ENCODE measurements at places on chromosomes 11 and 22.
A peak's percentile ranks its signal among the peaks of the same experiment; 100 is the strongest.

DNA sequence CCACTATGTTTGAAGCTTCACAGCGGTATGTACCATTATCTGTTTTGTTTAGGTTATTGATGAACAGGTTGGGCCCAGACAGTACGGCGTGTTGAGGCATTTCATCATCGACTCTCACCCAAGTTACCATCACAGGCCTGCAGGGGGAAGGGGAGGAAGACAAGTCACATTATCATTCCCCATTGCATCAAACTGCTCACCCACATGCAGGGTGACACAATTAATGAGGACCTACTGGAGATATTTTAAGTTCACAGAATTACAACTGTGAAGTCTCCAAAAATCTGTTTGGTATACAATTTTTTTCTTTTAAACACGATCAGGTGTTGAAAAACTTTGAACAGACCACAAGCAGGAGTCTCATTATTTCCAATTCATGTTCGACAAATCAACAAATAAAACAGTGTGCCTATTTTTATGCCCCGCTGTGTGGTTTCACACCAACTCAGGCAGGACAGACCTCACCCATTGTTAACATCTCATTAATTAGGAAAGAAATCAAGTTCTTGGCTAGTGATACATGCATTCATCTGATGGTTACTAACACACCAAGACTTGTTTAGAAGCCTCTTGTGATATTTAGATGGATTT lies 289.5 kb downstream of the CADM1 start:
- no peak for DNase-seq

GRCh38 chr11:128619540-128620308 lies 32.4 kb upstream of the ETS1 start:
- no peak for DNase-seq

DNA sequence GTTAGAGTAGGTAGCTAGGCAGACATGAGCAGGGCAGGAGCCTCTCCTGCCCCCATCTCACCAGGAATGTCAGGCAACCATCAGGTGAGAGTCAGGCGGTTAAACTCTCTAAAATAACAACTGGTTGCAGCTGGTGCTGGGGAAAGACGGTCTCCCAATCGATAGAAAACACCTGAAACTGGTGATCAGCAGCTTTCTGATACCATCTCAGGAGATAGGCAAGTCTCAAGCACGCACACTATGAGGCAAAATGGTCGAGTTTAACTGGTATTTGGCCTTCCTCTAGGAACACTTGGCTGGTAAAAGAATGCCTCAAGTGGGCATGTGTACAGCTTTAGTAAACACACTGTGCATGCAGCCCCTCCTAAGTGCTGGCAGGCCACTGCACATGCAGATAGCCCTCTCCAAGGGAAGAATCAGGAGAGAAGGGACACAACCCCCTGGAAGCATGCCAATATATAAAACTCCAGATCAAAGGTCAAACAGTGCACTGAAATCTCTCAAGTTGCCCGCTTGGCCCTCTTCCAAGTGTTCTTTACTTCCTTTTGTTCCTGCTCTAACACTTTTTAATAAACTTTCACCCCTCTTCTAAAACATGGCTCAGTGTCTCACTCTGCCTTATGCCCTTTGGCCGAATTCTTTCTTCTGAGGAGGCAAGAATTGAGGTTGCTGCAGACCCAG lies 88.7 kb downstream of the USP35 start:
- DNase-seq: no peak

DNA sequence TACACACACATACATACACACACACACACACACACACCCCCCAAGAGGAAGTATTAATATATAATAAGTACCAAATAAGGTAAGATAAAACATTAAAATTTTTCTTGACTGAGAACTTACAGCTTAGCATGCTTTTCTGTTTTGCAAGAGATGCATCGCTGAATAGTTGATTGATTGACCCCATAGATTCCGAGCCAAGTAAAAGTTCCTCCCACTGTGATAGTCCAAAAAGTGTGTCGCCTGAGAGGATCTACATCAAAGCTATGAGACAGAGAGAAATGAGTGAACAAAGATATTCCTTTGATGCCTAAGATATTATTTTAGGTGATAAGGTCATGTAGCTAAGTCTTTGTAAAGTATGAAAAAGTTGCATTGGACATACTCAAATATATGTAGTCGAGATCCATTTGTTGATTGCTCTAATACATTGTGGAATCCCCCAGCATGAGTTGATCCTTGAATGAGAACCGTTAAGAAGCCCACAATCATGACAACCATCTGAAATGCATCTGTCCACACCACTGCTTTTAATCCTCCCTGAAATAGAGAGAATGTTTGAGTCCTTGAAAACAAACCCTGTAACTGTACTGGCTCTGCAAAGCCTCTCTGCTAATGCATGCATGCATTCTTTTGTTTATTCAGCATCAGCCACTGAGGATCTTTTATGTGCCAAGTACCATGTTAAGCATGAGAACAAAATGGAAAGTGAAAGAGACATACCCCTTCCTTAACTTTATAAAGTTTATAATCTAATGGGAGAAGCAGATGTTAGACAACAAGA lies 18.3 kb downstream of the SLC5A12 start:
- DNase-seq: no peak

DNA sequence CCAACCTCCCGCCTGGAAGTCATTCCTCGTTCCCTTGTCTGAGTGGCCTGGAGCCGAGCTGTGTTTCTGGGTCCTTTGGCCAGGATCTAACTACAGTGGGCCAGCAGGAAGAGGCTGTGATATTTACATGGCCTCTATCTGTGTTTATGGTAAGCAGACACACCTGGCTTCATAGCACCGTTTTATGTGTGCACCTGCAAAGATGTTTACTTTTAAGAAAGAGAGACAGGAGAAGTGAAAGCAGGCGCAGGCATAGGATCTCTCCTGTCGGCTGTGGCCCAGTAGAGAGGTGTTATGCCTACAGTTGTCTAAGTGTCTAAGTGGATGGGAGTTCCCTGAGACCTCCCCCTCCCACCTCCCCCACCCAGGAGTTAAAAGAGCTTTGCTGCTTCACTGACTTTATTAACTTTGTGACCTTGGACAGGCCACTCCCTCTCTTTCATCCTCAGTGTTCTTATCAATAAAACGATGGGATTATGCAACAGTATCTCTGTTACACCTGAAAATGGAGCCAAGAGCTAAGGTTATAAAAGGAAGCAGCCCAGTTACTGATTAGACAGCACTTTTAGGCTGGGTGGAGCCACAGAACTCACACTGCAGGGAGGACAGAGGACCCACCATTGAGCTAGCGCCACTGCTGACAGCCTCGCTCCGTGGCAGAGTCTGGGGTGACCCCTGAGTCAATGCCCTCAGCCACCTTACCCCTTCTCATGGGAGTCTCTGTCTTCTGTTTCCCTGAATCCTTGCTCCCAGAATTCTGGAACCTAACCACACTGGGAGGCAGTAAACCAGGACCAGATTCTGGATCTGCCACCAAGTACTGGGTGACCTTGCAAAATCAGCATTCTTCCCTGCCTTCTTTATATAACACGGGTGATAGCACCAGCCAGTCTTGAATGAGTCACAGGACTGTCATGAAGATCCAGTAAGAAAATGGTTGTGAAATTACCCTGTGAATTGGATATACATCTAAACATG lies 22.0 kb downstream of the ST14 start:
- DNase-seq: peak; percentile 69

DNA sequence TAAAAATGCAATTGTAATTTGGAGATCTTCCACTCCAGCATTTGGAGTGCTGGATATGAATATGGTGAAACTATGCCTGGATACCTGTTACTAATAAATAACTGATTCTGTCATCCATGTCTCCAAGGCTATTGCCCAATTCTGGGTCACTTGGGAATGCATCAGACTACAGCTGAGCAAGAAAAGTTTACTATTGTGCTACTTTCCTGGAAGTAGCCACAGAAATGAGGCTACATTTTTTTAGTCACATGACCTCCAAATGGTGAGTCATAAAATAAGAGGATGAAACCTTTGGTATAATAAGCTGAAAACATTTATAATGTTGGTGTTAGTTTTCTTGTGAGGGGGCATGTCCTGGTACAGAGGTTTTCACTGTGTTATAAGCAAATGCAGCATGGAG lies 44.4 kb downstream of the DCDC1 start:
- peak; percentile 85 for DNase-seq

- DNase-seq: no peak
Measured at GRCh38 chr11:64810891-64811272, 531 bp upstream of the MEN1 start.

DNA sequence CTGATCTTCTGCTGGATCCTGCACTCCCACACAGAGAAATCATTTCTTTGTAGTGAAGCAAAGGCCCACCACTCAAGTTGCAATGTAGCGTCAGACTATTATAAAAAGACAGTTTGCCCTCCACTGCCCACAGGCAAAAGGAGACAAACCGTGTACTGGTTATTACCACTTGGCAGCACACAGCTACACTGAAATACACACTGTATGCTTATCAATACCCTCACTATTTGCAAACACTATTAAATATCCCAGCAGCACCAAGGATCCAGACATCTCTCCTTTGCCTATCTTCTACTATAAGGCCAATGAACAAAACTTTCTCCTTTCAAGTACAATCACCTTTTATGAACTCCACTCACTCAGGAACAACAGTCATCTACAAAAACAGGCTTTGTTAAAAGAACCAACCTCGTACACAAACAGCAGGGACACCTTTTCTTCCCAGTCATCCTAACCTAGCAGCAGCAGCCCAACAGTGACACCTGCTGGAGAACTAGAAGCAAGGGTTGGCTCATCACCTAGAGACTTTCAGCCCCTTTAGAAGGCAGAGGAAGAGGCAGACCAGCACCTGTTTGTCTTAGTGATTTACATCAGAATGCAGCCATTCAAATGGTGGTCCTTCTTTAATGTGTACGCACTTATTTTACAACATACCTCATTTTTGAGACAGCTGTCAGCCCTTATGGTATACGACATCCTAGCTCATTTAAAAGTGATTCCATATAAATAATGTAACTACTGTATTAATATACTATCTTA lies 56.1 kb downstream of the AMBRA1 start:
- DNase-seq: no peak

GRCh38 chr11:19849107-19849789 lies 136.6 kb downstream of the NAV2 start:
- DNase-seq: no peak

GRCh38 chr11:528166-528814 lies 7.1 kb downstream of the HRAS start:
- no peak for DNase-seq

DNA sequence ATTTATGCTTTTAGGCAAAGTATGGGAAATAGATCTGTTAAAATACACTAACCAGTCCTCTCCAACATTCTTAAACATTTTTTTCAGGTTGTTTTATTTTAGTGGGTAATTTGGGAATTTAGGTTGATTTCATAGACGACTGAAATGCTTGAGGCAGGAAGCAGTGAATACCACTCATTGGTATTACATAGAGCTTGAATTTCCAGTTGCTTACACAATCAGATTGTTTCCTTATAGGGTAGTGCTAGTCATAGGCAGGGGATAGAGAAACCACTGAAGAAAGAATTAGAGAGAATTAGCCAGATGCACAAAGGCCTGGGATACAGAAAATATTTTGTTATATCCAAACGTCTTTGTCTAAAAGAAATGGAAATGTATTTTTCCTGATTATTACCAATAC lies 23.9 kb upstream of the LYVE1 start:
- DNase-seq: peak; percentile 86

DNA sequence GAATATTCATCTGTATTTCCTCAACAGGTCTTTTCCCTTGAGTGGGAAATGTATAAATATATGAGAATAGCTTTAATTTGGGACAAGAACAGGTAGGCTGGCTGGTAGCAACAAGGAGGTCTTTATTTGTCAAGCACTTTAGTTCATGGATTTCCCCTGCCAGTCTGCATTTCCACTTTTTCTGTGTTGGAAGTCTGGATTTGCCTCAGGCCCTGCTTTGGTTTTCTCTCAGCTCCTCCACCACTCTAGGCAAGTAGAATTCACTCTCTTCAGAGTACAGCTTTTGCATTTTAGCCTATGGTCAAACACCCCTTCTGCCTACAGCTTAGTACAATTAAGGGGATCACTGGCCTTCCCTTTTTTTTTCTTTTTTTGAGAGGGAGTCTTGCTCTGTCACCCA lies 57.1 kb downstream of the QSER1 start:
- no peak for DNase-seq

DNA sequence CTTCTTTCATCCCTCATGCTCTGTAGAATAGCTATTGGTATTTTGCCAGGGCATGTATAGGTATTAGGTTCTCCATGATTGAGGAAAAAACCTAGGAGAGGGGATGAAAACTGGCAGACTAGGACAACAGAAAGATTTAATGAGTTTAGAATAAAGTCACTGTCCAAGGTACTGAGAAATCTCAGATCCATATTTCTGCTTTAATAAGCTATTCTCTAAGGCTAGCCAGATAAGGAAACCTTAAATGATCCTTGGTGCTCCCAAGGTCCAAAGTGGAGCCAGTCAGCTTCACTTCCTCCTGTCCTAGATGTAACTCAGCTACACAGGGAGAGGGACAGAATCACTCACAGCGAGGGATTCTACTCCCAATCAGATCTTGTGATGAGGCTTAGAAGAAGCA lies 13.7 kb upstream of the CSNK2A3 start:
- no peak for DNase-seq

- peak; percentile 69 for DNase-seq
Measured at GRCh38 chr22:25447686-25448434, 116.6 kb upstream of the GRK3 start.

DNA sequence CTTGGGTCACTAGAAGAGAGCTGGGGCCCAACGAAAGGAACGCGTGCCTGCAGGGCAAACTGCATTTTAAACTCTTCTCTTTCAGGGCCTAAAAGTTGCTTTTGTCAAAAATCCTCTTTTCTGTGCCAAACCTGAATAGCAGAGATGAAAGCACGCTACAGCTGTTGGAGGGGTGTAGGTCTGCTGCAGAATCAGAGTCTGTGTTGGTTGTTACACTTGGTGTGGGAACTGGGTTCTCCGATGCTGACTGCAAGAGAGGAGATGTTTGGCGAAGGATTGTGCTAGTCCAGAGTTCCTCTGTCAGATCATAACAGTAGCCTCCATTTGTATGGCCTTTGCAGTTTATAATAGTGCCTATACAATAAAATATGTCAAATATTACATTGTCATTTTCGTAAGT lies 41.8 kb downstream of the BARX2 start:
- DNase-seq: no peak

- no peak for DNase-seq
Measured at GRCh38 chr11:108037211-108037610, 28.5 kb downstream of the CUL5 start.

DNA sequence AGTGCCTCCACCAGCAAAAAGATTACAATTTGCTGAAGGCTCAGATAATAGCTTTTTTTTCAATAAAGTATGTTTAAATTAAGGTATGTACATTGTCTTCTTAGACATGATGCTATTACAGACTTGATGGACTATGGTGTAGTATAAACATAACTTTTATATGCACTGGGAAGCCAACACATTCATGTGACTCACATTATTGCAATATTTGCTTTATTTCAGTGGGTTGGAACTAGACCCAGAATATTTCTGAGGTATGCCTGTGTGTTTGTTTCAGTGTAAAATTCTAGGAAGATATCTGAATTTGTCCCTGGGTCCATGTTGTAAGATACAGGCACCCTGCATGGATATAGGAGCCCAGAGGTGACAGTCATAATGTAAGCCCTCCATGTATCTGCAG lies 120.0 kb upstream of the BDNF start:
- DNase-seq: peak; percentile 22

- no peak for DNase-seq
Measured at GRCh38 chr11:68843052-68843561, 1.4 kb upstream of the CPT1A start.

GRCh38 chr11:130776061-130776419 lies 140.2 kb downstream of the SNX19 start:
- no peak for DNase-seq

Measured in stromal cell of bone marrow (primary cell).